Activated CD4-positive, alpha-beta T cell treated with anti-CD3 and anti-CD28 coated beads, Interleukin-2, amount 50 U/mL, for 4 hours (primary cell): ENCODE measurements at places on chromosomes 4 and X.

DNA sequence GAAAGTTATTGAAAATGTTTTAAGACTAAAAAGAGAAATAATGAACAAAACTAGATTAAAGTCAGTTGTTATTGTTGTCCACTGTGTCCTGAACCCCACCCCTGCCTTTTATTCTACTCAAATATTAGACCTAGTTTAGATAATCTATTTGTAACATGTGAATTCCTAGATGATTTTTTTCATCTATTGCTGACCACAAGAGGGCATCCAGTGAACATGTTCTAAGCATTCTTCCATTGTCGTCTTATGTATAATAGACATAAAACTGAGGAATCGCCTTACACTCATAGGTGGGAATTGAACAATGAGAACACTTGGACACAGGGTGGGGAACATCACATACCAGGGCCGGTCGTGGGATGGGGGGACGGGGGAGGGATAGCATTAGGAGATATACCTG, 36.4 kb upstream of the HPRT1 start:
- no peak for DNase-seq

DNA sequence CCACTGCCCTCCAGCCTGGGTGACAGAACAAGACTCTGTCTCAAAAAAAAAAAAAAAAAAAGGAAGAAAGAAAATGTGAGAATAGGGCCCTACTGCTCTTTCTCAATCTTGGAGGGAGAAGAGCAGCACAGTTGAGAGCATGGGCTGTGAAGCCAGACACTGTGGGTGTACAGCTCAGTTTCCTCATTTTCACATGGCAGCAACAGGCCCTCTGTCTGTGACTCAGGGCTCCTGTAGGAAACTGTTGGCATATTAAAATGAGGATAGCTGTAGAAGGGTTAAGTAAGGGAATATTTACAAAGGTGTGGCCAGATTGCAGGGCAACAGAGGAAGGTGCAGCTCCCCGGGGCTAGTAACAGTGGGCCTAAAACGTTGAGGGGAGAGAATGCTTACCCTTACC, 3.4 kb downstream of the AKAP14 start:
- DNase-seq, result no peak

DNA sequence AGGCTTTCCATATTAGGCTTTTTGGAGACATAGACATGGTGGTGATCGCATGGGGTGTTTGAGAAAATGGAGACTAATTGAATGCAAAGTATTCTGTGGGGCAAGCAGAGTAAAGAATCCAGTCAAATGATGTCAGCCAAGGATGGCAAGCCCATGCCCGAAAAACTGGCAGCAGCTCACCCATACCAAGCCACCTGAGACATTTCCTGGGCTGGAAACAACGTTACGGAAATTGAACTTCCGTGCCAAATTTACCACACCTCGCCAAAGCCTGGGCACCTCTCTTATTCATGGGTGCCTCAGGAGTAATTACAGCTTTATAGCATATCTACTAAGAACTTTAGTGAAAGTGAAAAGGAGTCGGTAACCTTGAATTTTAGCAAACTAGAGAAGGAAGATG, 166.4 kb downstream of the CBR4 start:
- no peak for DNase-seq

DNA sequence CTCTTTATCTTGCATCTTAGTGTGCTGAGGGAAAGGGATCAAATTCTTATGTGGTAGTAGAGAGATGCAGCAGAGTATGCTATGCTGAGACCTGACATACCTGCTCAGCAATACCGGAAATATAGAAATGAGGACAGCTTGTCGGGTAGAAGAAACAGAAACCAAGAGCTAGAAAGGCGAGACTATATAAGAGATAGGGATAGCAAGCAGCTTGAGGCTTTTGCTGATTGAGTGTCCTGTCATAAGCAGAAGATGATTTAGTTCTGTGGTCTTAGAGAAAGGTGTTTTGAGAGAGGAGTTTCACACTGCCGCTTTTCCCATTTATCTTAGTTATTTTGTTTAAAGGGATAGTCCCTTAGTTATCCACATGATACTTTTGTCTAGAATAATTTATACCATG, 31.7 kb downstream of the USP9X start:
- DNase-seq, result no peak

DNA sequence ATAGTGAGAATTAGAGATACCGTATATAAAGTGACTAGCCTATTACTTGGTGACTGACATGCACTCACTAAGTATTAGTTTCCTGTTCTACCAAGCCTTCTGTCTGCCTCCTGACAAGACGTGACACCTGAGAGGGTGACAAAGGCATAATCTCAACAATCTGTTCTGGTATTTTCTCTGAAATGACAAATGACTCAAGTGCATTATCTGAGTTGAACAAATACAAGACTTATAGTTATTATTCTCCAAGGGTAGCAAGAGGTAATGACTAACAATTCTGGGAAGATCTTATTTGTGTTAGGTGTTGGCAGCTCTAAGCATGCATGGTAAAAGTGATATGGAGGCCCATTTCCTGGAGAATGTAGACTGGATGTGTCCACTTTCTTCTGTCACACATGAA, 60.6 kb downstream of the SYTL5 start:
- DNase-seq, result no peak

DNA sequence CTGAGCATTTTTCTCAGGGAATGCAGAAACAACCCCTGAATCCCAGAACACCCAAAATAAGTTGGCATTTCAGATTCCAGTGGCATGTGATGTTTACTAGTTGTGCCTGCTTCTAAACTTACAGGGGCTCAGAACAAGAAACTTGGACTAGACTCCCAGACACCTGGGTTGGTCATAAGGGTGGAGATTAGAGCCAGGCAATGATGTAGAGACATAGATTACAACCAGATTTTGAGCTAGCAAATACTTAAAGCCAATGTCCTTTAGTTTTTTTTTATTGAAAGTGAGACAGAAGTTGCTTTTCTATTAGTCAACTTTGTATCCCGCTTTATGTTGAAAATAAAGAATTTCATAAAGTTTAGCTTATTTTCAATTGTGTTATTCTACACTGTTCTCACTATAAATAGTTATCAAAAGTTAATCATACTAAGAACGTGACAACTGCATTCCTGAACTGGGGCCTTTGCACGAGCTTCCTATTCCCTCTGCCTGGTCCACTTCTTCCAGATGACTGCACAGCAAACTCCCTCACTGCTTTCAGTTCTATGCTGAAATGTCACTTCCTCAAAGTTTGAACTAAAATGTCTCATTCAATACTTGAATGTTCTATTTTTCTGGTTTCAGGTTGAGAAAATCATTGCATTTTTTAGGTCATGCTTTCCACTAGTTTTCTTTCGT, 224.7 kb upstream of the PPP1R2C start:
- no peak for DNase-seq

DNA sequence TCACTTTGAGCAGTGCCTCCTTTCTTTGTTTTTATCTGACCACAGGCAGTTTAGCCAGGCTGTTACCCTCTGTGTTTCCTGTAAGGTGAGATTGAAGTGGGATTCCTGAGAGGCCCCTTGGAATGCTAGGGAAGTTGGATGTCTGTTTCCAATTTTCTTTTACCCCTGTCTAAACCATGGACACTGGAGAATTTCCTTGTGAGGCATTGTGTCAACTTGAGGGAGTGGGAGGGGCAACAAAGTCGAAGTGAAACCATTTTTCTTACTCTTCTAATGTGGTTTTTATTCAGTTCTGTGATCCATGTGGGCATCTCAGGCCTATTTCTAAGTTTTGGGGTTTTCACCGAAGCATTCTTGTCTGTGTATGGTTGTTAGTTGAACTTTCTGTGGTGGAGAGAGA, 296.1 kb upstream of the UGT8 start:
- DNase-seq, result no peak

DNA sequence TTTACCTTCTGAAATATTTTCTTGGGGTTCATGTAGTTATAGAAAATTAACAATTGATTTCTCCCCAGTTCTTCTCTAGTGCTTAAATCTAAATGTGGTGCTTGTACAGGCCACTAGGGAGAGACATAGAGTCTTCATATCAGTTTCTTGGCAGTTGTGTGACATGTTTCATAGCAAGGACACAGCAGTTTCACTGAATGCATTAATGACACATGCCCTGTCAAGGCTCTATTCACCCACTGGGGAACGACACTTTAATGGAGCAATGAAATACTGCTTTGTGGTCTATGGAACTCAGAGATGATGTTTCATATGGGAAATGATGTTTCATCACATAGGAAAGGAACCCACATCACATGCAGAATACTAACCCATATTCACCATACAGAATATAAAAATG, 2.8 kb downstream of the VEGFC start:
- no peak for DNase-seq

- DNase-seq, result no peak
These were observed 93.2 kb upstream of the PRKX start for GRCh38 chrX:3806630-3807029.

DNA sequence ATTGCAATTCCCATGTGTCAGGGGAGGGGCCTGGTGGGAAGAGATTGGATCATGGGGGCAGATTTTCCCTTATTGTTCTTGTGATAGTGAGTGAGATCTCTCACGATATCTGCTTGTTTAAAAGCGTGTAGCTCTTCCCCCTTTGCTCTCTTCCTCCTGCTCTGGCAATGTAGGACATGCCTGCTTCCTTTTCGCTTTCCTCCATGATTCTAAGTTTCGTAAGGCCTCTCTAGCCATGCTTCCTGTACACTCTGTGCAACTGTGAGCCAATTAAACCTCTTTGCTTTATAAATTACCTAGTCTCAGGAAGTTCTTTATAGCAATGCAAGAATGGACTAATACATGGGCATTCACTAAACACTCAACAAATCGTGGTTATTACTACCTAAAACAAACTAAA, 37.2 kb upstream of the PAPSS1 start:
- no peak for DNase-seq

GRCh38 chr4:182826391-182826790, 90.8 kb downstream of the DCTD start:
- no peak for DNase-seq
